NCI-H2081 (cell line): ENCODE measurements at places on chromosomes 3 and 15.

DNA sequence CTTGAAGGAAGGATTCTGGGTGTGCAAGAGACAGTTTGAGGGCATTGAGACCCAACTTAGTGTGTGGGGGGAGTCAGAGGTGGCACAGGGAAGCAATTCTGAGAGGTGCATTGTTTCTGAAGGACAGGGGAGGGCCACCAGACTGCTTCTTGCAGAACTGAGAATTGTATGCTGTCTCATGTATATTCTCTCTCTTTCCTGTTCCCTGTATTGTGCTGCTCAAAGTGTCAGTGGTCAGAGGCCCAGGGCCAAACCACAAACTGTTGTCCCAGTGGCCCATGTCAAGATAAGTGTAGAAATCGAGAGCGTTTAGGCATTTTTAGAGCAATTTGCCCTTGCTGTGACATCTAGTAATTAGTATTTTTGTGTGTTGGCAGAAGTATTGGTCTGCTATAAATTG is 567.1 kb downstream of the EDEM1 start:
- DNase-seq, result no peak

DNA sequence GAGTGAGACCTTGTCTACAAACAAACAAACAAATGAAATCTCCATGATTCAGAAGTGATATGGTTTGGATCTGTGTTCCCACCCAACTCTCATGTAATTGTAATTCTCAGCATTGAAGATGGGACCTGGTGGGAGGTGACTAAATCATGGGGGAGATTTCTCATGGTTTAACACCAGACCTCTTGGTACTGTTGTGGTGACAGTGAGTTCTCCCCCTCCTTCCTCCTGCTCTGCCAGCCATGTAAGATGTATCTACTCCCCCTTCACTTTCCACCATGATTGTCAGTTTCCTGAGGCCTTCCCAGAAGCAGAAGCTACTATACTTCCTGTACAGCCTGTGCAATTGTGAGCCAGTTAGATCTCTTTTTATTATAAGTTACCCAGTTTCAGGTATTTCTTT is 438.4 kb upstream of the THBS1 start:
- DNase-seq, result no peak

DNA sequence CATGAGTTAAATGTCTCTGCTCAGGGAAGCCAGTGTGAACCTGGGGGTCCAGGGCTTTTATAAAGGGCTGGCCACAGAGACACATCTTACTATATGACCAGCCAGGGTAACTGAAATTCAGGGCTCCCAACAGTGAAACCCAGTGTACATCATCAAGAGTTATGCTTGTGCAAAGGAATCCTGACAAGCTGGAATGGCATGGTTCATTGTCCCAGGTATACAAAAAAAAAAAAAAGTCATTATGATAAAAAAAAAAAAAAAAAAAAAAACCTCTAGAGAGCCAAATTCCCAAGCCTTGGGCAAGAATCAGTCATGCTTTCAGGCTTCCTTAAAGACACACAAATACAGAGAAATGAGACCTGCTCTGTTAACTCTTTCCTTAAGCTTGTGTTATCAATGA is 452.0 kb downstream of the GABRG3 start:
- no peak for DNase-seq

DNA sequence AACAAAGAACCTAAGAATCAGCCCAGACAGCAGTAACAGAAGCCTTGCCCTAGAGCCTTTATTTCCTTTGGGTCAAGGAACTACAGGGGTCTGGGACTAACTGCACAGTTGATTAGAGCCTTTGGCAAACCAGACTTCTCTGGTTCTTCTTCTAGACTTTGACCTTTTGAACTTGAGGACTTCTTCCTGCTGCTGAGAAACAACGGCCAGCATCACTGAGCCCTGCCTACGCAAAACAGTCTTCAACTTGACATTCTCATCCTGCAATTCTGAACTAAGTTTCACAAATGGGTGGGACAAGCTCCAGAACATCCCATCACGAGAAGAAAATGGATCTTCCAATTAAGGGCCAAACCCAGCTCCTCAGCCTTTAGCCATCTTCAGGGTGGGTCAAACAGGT is 31.4 kb downstream of the CMTM6 start:
- no peak for DNase-seq

DNA sequence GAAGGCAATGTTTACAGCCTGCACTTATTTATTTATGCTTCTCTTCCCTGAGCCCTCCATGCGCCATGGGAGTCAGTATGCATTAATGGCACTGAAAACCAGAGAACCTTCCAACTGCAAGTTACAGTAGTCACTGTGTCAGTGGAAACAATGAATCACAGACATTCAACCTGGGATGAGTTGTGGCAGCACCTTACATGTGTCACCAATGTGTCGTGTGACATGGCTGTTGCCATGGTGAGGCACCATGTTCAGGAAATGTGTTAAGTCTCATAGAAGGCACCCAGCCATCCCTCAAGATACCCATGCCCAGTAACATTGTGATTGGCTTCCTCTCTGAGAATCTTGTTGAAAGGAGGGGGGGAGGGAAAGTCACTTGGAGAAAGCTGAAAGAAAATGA is 105.0 kb downstream of the FOXP1 start:
- DNase-seq, result no peak

- DNase-seq, result no peak
Measured at GRCh38 chr3:169699536-169700050, 36.1 kb upstream of the MECOM start.

- no peak for DNase-seq
Measured at GRCh38 chr3:184567946-184568559, 6.5 kb downstream of the EPHB3 start.

GRCh38 chr3:43316783-43317460 is 30.6 kb downstream of the SNRK start:
- no peak for DNase-seq

GRCh38 chr15:36458411-36458810 is 121.0 kb upstream of the CDIN1 start:
- DNase-seq, result no peak

DNA sequence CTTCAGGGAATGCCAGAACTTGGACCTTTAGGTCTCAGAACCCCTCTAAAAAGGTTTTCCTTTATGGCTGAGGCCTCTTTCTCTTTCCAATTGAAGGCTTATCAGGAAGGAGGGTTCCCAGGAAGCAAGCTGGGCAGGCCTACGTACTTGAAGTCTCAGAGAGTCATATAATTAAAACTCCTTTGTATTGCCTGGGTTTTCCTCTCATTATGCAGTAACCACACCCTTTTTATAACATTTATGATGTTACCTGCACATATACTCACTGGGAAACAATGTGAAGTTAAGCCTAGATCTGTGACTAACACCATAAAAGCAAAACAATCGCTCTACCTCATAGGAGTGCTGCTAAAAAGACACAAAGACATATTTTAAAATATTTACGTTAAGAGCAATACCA is 27.3 kb downstream of the SERP1 start:
- no peak for DNase-seq

DNA sequence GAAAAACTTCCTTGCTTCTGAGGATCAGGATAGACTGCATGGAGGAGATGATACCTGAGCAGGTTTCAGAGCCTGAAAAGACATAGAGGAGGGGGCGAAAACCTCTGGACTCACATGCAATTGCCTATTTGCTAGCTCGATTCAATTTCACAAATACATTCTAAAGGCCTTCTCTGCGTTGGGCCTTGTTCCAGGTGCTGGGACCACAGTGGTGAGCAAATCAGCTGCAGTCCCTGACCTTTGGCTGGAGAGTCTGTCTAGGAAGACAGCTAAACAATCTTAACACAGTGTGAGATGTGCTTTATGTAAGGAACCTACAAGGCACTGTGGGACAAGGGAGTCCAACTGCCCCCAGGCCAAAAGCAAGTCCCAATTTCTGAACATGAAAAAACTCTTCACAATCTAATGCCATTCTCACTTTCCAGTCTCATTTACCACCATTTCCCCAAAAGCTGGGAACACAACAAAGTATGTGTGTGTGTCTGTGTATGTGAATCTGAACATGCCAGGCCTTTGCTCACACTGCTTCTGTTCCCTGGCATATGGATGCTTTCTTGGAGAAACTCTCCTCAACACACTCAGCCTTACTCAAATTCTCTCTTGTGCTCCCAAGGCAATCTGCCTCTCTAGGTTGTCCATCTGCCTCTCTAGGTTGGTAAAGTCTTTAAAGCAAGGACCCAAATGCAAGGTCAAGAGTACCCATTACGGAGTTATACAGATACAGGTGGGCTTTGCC is 2.1 kb upstream of the PCCB start:
- DNase-seq, result no peak

DNA sequence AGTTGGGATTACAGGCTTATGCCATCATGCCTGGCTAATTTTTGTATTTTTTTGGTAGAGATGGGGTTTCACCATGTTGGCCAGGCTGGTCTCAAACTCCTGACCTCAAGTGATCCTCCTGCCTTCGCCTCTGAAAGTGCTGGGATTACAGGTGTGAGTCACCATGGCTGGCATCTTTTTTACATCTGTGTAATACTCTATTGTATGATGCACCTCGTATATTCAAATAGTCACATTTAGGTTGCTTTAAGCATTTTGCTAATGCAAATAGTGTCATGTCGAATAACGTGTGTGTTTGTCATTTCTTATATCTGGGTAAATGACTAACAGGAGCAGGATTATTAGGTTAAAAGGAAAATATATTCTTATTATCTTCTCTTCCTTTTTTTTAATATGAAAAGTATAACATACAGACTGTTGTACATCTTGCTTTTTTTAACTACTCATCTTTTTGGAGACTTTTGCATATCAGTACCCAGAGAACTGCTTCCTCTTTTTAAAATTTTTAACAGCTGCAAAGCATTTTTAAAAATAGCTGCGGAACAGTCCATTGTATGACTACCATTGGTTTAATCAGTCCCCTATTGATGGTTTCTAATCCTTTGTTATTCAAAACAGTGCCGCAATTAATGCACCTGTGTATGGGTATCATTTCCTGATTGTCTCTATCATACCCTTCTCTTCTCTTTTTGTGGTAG is 13.4 kb downstream of the SCAMP5 start:
- DNase-seq, result no peak

GRCh38 chr3:115685097-115685496 is 61.8 kb downstream of the GAP43 start:
- no peak for DNase-seq

DNA sequence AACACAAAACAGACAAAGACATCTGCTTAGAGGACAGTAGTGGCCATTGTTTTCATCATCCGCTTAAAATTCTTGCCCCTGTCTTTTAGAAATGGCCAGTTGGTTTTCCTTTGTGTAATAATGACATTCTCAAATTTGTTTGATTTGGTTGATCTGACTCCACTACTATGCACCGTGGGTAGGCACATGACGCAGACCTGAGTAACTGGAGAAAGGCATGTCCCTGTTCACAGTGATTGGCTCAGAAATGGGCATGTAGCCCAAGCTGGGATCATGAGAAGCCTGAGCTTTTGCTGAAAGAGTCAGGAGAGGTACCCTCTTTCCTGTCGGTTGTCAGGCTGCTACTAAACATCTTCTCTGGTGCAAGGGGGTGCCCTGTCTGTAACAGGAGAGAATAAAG is 36.6 kb upstream of the MAGI1 start:
- DNase-seq, result no peak

DNA sequence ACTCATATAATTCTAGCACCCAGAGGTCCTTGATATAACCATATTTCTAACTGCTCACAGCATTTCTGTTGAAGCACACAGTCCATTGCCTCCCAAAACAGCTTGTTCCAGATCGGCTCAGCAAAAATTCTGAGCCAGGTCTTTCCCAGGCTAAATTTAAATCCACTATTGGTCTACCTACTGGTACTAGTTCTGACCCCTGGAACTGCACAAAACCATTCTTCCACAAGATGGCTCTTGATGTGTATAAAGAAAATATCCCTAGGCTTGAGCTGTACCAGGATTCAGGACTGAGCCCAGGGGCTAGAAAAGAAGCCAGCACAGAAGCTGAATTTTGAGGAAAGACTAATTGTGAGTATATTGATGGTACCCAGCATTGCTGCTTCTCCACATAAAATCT is 75.4 kb upstream of the ABHD17C start:
- DNase-seq, result no peak

- no peak for DNase-seq
Measured at GRCh38 chr15:80697075-80697685, 2.1 kb downstream of the ABHD17C start.

DNA sequence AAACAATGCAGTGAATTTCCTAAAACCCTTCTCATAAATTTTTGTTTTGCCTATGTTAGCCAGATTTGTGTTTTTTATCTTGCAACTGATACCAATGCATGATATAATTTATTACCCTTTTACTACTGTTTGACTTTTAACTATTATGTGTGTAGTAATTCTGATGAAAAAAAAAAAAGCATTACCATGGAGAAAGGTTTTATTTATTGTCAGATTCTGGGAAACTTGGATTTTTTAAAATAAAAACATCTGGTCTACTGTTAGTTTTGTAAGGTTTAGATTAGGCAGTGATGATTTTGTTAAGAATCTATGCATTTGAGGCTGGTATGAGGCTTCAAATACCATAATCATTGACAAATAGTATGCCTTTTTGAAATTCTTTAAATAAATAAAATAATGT is 470.4 kb upstream of the ROBO1 start:
- no peak for DNase-seq

DNA sequence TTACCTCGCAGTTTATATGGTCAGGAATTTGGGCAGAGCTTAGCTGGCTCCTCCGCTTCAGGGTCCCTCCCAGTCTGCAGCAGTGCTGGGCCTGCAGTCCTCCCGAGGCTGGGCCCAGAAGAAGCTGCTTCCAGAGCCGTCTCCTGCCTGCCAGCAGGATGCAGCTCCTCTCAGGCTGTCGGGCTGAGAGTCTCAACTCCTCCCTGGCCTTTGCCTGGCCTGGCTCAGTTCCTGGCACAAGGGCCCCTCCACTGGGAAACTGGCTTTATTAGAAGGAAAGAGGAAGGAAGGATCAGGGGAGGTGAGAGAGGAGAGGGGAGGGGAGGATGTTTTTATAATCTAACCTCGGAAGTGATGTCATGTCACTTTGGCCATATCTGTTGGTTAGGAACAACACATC is 72.8 kb downstream of the GABRG3 start:
- DNase-seq, result no peak

DNA sequence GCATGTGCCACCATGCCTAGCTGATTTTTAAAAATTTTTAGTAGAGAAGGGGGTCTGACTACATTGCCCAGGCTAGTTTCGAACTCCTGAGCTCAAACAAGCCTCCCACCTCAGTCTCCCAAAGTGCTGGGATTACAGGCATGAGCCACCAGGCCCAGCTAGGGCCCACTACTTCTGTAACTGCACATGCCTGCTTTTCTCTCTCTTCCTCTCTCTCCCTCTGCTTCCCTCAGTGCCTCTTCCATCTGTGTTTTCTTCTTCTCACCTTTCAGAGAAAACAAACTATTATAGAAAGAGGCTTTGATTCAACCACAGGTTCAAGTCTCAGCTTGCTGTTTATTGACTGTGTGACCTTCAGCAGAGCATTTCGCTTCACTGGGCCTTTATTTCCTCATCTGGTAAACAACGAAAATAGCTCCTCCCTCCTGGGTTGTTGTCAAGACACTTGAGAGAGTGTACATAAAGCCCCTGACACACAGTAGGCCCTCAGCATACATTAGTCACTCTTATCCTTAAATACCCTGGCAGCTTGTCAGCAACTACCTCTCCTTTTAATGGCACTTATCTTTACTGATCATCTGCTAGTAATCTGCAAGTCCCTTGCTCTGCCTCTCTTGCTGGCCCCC is 10.2 kb downstream of the TADA3 start:
- no peak for DNase-seq
